ENCODE measurements at places on chromosomes 3 and 15.

- no peak for DNase-seq
Observed at GRCh38 chr3:195058336-195059005, 212.5 kb downstream of the XXYLT1 start.

GRCh38 chr3:29940759-29941323 lies 660.0 kb downstream of the RBMS3 start:
- DNase-seq: no peak

DNA sequence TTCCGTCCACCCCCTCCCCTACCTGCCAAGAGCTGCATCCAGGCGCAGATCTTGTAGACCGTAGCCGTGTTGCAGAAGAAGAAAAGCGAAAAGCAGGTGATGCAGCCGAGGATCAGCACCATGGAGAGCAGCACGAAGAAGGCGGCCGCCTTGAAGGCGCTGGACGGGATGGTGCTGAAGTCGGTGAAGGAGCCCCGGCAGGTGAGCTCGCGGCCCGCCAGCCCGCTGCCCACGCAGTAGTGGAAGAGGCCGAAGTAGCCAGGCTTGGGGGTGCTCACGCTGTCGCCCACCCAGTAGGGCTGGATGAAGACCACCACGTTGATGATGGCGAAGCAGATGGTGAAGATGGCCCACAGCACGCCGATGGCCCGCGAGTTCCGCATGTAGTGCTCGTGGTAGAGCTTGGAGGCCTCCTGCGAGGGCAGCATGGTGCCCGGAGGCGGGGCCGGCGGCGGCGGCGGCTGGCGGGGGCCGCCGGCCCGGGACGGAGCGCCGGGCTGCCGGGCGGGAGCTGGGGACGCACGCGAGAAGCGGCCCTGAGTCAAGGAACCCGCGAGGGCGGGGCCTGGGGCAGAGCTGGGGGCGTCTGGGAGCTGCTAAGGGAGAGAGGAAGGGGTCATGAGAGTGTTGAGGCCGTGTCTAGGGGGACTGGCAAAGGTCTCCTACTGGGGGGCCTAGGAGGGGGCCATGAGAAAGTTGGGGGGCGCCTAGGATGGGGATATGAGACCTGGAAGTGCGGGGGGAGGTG lies 1.2 kb downstream of the LHFPL4 start:
- no peak for DNase-seq

DNA sequence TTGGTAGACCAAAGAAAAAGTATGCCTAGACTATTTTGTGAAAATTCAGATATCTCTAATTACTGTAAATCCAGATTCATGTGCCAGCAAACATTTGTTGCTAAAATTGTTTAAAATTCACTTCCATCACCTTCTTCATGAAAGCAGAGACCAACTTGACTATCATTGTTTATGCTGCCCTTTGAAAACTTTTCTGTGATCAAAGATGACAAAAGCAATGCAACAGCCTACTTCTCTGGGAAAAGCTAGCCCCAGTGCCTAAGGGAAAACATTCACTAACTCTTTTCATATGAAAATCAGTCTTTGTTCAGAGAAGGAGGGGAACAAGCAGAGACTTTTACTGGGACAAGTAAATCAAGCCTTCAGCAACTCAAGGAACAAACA lies 178.0 kb upstream of the P2RY1 start:
- no peak for DNase-seq

GRCh38 chr3:181698263-181698954 lies 13.3 kb upstream of the SOX2 start:
- no peak for DNase-seq

- DNase-seq: no peak
Observed at GRCh38 chr15:72445426-72445825, 28.7 kb upstream of the ARIH1 start.

Measured in esophagus muscularis mucosa (tissue), 4 donors.